ENCODE measurements at places on chromosomes 3 and 15. TPM values are rescaled to one million over a fixed set of nuclear protein-coding genes. Genes with fewer than 3 reads are reported as not detected.
A peak's percentile ranks its signal among the peaks of the same experiment; 100 is the strongest.

- no peak overlapping the region for H3K27ac ChIP-seq
- H3K4me1 ChIP-seq = no peaks in the 10 kb centered on the region
- no peak overlapping the region for H3K4me3 ChIP-seq
Measured at GRCh38 chr15:70833861-70834765, 19.8 kb downstream of the LARP6 start.

DNA sequence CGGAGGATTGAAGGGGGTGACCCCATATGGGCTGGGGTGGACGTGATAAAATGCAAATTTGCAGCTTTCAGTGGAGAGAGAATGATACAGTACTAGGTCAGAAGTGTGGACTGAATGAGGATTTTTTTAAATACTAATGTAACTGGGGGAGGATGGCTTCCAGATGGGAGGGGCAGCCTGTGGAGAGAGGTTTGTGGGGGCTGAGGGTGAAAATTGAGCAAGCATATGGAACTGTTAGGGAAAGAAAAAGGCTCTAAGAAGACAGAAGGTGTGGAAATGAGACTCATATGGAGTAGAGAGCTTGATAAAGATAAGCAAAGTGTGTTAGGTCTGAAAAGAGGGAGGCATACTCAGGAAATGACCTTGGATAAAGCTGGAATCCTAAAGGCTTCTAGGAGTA lies 926.4 kb downstream of the IGSF11 start:
- no peaks in the 10 kb centered on the region for H3K36me3 ChIP-seq
- H3K4me1 ChIP-seq = no peaks in the 10 kb centered on the region
- no peak for DNase-seq
- no peak overlapping the region for H3K4me3 ChIP-seq
- H3K27me3 ChIP-seq = no peaks in the 10 kb centered on the region

GRCh38 chr15:71385026-71385425 lies 269.8 kb downstream of the THSD4 start:
- peaks cover 8% of the 10 kb centered on the region for H3K4me1 ChIP-seq
- no peak overlapping the region for H3K4me3 ChIP-seq
- peaks cover 26% of the 10 kb centered on the region for H3K27me3 ChIP-seq
- DNase-seq = no peak
- no peak overlapping the region for H3K27ac ChIP-seq
- H3K36me3 ChIP-seq = no peaks in the 10 kb centered on the region

DNA sequence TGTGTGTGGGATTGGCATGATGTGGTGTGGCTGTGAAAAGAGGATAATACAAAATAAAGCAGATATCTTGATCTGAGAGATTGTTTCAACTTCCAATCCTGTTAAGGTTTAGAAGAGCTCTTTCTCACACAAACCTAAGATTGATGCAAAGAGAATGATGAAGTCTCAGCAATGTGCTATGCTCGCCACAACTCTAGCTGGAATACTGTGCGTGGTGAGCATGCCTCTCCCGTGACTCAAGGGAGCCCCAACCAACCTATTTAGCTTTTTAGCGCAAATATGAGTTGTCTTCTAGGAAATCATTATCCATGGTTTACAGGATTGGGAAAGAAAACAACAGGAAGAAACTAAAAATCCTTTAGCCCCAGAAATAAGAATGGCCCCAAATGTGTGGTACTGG lies 28.5 kb downstream of the BTLA start:
- peaks cover 51% of the 10 kb centered on the region for H3K4me1 ChIP-seq
- peaks cover 58% of the 10 kb centered on the region for H3K36me3 ChIP-seq
- DNase-seq = no peak
- no peak overlapping the region for H3K4me3 ChIP-seq
- no peaks in the 10 kb centered on the region for H3K27me3 ChIP-seq
- no peak overlapping the region for H3K27ac ChIP-seq

- H3K4me3 ChIP-seq = no peak overlapping the region
- H3K27me3 ChIP-seq = peaks cover 74% of the 10 kb centered on the region
- peaks cover 32% of the 10 kb centered on the region for H3K4me1 ChIP-seq
- no peaks in the 10 kb centered on the region for H3K36me3 ChIP-seq
- H3K27ac ChIP-seq = no peak overlapping the region
- no peak for DNase-seq
Measured at GRCh38 chr15:45116482-45117307, 2.6 kb downstream of the DUOXA2 start.

DNA sequence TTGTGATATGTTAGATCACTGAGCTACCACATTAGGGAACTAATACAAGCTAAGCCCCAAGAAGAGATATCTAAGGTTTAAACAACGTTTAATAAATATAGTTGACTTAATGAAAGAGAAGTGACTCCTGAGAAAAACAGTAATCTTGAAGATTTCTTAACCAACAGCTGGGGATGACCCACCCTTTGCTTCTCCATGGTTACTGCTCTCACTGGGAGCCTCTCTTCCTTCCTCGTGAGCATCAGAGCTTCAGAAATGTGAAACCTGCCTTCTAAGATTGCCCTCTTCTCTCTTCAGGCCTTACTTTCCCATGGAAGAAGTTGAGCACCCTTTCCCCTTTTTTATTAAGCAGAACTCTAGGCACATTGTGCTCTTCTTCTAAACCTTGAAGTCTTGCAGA lies 132.2 kb upstream of the NR2E3 start:
- DNase-seq = no peak
- H3K4me3 ChIP-seq = no peak overlapping the region
- H3K36me3 ChIP-seq = peaks cover 4% of the 10 kb centered on the region
- H3K27ac ChIP-seq = peak overlapping the region; percentile 79
- peaks cover 47% of the 10 kb centered on the region for H3K4me1 ChIP-seq

- no peak for DNase-seq
- H3K27ac ChIP-seq = no peak overlapping the region
- H3K36me3 ChIP-seq = no peaks in the 10 kb centered on the region
Measured at GRCh38 chr15:58243070-58243469, 104.9 kb downstream of the AQP9 start.

GRCh38 chr15:92869263-92869940 lies 30.7 kb upstream of the CHD2 start:
- H3K36me3 ChIP-seq = no peaks in the 10 kb centered on the region
- H3K27ac ChIP-seq = no peak overlapping the region
- peaks cover 2% of the 10 kb centered on the region for H3K4me1 ChIP-seq
- DNase-seq = no peak
- no peaks in the 10 kb centered on the region for H3K27me3 ChIP-seq

DNA sequence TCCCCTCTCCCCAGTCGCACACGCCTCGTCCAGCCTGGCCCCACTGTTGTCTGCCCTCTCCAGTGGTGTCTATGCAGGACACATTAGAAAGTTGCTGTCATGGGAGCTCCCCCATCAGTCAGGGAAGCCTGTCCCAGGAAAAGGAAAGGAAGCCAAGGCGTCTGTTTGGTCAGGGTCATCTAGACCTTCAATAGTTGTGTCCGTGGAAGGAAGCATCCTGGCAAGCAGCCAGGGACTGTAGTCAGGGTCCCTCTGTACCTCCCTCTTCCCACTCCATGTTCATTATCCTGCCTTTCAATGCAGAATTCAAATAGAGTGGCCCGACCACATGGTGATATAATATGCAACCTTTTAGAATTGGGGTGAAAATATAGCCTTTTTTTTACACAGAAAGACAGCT lies 60.7 kb upstream of the RAB6B start:
- DNase-seq = no peak
- H3K4me3 ChIP-seq = no peak overlapping the region
- H3K27me3 ChIP-seq = peaks cover 2% of the 10 kb centered on the region
- H3K27ac ChIP-seq = no peak overlapping the region
- H3K36me3 ChIP-seq = no peaks in the 10 kb centered on the region
- H3K4me1 ChIP-seq = no peaks in the 10 kb centered on the region

- H3K36me3 ChIP-seq = peaks cover 23% of the 10 kb centered on the region
- no peak for DNase-seq
- H3K4me3 ChIP-seq = no peak overlapping the region
- no peaks in the 10 kb centered on the region for H3K27me3 ChIP-seq
Measured at GRCh38 chr3:5053021-5053831, 68.9 kb upstream of the ARL8B start.

GRCh38 chr3:197522881-197523441 lies 32.8 kb downstream of the BDH1 start:
- H3K27me3 ChIP-seq = no peaks in the 10 kb centered on the region
- no peak for DNase-seq
- no peak overlapping the region for H3K27ac ChIP-seq
- H3K36me3 ChIP-seq = peaks cover 36% of the 10 kb centered on the region

DNA sequence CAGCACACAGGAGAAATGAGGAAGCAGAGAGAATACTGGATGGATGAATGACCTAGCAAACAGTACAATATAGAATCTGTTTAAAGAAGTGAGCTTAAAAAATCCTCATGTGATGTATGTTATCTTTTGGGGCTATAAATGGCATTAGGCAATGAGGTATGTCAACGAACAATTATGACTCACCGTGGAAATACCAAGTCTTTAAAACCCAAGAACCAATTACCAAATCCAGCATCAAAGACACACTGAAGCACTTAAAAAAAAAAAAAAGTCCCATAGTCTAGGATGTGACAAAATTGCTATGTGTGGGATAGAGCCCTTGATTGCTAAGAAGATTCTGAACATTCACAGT lies 36.3 kb upstream of the HERC1 start:
- H3K36me3 ChIP-seq = no peaks in the 10 kb centered on the region
- no peak for DNase-seq
- no peak overlapping the region for H3K4me3 ChIP-seq

DNA sequence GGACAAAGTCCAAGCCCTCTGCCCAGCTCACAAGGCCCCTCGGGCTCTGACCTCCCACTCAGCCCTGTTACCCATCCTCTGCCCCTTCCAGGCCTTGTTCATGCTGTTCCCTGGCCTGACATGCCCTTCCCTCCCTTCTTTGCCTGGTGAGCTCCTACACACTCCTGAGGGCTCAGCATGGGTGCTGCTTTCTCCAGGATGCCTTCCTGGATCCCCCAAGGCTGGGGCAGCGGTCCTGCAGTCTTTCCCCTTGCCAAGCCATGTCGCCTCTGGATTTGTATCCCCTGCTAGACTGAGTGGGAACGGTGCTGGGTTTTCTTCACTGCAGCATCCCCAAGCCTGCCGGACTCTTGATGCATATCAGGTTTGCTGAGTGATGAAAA lies 35.9 kb downstream of the FAM3D start:
- H3K27me3 ChIP-seq = peaks cover 3% of the 10 kb centered on the region
- H3K4me3 ChIP-seq = no peak overlapping the region
- H3K4me1 ChIP-seq = no peaks in the 10 kb centered on the region

DNA sequence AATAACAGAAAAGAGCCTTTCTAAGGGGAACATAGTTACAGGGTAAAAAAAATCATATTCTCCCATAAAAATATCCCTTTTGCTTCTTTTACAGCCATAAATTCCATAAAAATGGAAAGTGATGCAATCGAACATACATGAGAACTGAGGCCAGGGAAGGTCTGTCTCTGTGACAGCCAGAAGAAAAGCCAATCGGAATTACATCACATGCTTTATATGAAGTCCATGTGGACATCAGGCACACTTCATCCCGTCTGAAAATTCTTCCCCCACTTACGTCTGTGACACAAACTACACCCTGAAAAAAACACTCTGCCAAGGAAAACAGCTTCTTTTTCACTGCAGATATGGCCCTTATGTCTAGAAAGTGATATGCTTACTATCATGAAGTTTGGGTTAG lies 323.5 kb downstream of the ERC2 start:
- no peaks in the 10 kb centered on the region for H3K4me1 ChIP-seq
- peaks cover 5% of the 10 kb centered on the region for H3K27me3 ChIP-seq
- no peak overlapping the region for H3K27ac ChIP-seq
- H3K36me3 ChIP-seq = no peaks in the 10 kb centered on the region

- no peak overlapping the region for H3K4me3 ChIP-seq
- no peak for DNase-seq
- H3K27me3 ChIP-seq = peaks cover under 1% of the 10 kb centered on the region
- no peaks in the 10 kb centered on the region for H3K36me3 ChIP-seq
Measured at GRCh38 chr3:178673529-178673928, 137.3 kb downstream of the KCNMB2 start.

- peaks cover 43% of the 10 kb centered on the region for H3K4me1 ChIP-seq
- H3K27me3 ChIP-seq = no peaks in the 10 kb centered on the region
- H3K4me3 ChIP-seq = no peak overlapping the region
- DNase-seq = no peak
Measured at GRCh38 chr15:89132611-89133507, 44.6 kb downstream of the ABHD2 start.

GRCh38 chr15:76752549-76752948 lies 152.6 kb downstream of the SCAPER start:
- no peak for DNase-seq
- H3K4me3 ChIP-seq = no peak overlapping the region
- no peaks in the 10 kb centered on the region for H3K27me3 ChIP-seq
- peaks cover 2% of the 10 kb centered on the region for H3K4me1 ChIP-seq

DNA sequence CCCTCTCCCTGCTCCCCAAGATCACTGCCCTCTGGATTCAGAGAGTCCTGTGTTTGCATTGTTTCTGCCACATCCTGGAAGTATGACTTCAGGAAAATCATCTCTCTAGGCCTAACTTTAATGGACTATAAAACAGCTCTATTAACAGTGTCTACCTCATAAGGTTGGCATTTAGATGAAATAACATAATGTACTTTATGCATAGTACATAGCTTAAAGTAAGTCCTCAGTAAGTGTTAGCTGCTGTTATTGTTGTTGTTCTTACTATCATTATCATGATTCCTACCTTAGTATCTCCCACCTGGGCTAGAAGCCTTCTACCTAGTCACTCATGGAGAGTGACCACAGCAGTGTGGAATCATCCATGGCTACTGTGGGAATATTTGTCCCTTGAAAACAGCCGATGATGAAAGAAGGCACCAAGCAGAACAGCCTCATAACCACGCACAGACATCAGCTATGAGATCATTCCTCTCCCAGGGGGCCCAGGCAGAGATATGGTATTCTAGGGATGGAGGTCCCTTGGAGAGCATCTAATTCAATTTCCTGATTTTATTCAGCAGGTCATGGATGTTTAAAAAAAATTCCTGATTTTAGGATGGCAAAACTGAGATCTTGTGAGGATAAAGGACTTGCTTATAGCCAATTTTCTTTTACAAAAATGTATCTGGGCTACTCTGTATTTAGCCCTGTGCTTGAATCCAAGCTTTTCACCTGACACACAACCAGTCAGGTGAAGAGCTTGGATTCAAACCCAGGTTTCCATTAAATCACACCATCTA lies 1.9 kb downstream of the FSD2 start:
- peaks cover 6% of the 10 kb centered on the region for H3K4me1 ChIP-seq
- no peak overlapping the region for H3K27ac ChIP-seq
- no peaks in the 10 kb centered on the region for H3K36me3 ChIP-seq
- H3K4me3 ChIP-seq = no peak overlapping the region
- H3K27me3 ChIP-seq = peaks cover 39% of the 10 kb centered on the region

- H3K4me3 ChIP-seq = no peak overlapping the region
- DNase-seq = no peak
- no peaks in the 10 kb centered on the region for H3K36me3 ChIP-seq
- H3K27ac ChIP-seq = no peak overlapping the region
Measured at GRCh38 chr3:33186524-33187367, 31.9 kb downstream of the SUSD5 start.

The GNAT1 gene
- not detected for total RNA-seq

The HMCES gene
- total RNA-seq = 43.4 TPM

The NOX5 gene
- 0.06 TPM for total RNA-seq

The ROPN1 gene
- total RNA-seq = not detected

The GOLGA6L22 gene
- total RNA-seq = not detected

The PEX5L gene
- total RNA-seq = 0.56 TPM

The CHRM5 gene
- not detected for total RNA-seq

The DUOX2 gene
- total RNA-seq = not detected

The HYAL1 gene
- 0.15 TPM for total RNA-seq
